ENCODE measurements at places on chromosomes 6 and 20.

DNA sequence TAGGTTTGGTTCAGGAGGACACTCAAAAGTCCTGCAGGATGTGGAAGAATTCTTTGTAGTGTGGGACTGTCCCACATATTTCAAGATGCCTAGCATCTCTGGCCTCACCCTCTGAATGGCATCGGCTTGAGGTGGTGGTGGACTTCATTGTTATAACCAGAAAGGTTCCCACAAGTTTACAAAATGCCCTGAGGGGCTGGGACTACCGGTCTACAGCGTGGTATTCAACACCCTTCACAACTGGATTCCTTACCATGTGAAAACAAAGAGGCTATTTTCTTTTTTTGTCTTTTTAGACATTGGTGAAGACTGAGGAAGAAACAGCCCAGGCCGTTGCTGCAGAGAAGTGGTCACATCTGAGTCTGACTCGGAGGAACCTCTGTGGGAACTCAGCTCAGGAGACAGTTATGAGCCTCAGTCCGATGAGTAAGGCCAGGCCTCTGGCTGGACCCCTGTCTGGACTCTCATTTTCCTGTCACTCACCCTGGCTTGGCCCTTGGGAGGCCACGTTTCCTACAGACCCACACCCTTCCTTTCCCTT, 15.2 kb downstream of the PGBD1 start:
- no peak for DNase-seq

GRCh38 chr20:60528141-60528540, 569.9 kb downstream of the CDH26 start:
- DNase-seq = no peak

GRCh38 chr6:114158838-114159694, 183.8 kb downstream of the HS3ST5 start:
- no peak for DNase-seq

DNA sequence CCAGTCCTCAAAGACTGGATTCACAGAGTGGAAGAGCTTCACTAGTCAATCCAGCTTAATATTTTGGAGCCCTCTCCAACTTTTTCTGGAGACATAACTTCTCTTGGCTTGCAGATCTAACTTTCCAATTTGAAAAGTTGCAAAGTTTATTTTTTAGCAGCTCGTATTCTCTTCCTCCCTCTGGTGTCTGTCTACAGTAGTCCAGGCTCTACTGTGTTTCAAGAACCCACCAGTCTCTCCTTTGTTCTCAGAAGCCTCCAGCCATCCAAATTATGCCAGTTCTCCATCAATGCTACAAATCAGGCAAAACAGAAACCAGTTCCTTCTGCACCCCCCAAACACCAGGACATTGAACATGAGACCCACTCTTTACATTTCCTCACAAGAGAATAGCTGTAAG, 376.1 kb upstream of the OPRM1 start:
- no peak for DNase-seq

GRCh38 chr6:129875610-129876520, 14.8 kb upstream of the TMEM244 start:
- DNase-seq = no peak

- no peak for DNase-seq
These were observed 42.9 kb downstream of the BCAS4 start for GRCh38 chr20:50837532-50838321.

GRCh38 chr6:121794630-121795029, 359.2 kb downstream of the GJA1 start:
- no peak for DNase-seq

DNA sequence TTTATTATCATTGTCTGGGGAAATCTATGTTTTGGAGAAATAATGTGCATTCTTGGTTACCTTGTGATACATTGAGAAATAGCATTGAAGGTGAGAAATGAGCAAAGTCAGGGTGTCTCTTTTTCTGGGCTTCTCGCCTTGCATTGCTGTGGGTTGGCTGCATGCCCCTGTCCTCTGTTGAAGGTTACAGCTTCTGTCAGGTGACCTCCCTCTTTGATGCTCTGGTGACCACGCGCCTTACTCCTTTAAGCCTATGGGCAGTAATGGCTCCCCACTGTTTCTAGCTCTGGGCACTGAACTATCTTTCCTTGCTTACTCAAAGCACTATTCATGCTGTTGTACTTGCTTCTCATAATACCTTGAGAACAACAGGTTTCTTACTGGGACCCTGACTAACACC, 14.6 kb downstream of the ADGRB3 start:
- DNase-seq = no peak

DNA sequence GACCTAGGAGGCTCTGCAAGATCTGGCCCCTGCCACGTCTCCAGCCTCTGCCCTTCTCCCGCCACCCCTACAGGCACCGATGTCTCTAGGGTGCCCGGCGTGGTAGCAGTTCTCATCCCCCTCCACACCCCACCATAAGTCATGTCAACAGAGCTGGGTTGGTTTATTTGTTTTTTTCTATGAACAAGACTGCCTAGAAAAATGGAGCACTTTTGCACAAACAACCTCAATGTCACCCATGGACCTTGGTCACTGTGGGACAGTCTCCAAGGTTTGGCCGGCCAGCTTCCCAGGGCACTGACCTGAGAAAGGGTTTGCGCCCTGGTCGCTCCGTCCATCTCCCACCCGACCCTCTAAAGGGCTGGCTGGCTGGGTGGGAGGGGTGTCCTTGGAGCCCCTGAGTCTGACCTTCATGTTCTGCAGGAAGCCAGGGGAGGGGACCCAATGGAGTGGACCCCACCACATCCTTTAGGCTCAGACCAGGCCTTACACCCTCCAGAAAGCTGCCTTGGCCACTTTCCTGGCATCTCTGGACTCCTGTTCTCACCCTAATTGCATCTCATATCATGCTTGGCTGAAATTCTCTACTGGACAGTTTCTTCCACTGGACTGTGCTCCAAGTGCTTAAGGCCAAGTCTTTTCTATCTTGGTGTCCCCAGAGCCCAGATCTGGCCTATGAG, 104.8 kb upstream of the PTPN1 start:
- no peak for DNase-seq

DNA sequence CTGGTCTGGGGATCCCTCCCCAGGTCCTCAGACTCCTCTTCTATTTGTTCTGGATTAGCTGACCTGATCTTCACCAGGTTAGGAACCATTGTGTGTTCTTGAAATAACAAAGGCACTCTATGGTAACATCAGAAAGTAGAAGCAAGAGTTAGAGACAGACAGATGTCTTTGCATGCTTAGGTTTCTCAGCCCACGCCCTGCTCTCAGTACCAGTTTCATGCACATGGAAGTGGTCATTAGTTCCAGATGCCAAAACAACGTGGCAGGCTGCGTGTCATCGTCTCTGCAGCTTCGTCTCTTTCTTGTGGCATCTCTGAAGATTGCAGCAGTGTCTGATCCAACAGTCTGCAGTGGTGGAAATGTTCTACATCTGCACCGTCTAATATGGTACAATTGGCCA, 89.4 kb downstream of the PACRG start:
- no peak for DNase-seq

GRCh38 chr20:49351775-49352174, 73.9 kb upstream of the ZNFX1 start:
- DNase-seq = no peak

DNA sequence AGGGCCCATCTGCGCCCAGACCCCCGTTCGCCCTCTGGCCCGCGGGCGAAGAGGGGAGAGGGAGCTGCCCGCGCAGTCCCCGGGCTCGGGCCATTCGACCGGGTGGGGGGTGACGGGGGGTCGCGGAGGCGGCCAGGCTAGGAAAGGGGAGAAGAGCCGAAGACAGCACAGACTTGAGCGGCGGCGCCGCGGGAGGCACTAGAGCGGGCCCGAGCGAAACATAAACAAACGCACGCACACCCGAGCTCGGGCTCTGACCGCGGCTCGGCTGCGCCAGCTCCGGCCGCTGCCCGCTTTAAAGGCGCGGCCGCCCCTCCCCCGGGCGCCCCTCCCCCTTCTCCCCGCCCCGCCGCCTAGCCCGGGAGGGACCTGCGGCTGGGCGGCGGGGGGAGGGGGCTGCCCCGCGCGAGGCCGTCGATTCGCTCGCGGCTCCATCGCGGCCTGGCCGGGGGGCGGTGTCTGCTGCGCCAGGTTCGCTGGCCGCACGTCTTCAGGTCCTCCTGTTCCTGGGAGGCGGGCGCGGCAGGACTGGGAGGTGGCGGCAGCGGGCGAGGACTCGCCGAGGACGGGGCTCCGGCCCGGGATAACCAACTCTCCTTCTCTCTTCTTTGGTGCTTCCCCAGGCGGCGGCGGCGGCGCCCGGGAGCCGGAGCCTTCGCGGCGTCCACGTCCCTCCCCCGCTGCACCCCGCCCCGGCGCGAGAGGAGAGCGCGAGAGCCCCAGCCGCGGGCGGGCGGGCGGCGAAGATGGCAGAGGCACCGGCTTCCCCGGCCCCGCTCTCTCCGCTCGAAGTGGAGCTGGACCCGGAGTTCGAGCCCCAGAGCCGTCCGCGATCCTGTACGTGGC, at the start of gene FOXO3:
FOXO3 (plus strand) TSS at position 455 of the 846 bp plus-strand sequence; CDS start at position 747, 292 bp downstream.
- peak; percentile 39 for DNase-seq

DNA sequence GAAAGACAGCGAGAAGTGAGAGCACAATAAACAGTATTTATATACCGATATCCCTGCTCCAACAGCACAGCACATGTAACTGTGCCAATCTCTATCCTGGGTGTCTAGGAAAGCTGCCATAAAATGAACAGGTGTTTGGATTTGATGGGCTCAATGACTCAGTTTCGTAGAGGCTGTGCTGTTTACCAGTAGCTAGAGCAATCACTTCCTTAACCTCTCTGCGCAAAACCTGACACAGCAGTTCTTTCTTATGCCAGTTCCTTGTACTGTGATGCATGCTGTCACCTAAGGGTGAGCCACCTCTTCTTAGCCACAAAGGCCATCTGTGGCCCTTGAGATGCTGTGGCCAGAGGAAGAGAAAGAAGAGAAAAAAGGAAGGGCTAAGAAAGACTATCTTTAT, 59.3 kb downstream of the SHPRH start:
- no peak for DNase-seq

DNA sequence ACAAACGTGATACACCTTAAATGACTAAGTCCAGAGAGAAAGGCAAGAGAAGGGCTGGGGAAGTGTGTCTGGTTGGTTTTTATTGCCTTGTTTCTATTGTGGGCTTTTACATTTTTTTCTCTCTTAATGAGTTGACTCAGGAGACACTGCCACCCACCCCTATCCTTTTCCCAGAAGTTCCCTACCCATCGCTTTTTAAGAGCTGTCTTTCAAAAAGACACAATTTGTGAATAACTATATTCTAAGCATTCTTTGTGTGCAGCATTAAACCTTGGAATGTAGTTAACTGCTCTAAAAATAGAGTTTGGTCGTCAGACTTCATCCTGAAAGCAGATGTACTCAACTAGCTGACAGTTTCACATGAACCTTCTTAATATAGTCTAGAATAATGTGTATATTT, 174.9 kb downstream of the ISM1 start:
- DNase-seq = no peak

DNA sequence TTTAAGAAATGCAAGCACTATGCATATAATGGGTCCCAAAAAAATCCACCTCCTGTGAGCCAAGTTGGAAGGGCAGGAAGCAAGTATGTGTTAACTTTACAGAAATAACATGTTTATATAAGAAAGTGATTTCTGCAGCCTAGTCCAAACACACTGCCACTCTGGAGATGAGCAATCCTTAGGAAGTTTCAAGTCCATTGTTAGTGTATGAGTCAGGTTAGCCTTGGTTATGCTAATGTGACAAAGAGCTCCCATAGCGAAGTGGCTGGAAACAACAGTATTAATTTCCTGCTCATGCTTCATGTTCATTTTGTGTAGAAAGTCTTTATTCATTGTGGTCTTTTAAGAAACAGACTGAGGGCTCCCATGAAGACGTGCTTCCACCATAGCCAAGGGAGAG, 121.4 kb downstream of the TBXT start:
- no peak for DNase-seq

DNA sequence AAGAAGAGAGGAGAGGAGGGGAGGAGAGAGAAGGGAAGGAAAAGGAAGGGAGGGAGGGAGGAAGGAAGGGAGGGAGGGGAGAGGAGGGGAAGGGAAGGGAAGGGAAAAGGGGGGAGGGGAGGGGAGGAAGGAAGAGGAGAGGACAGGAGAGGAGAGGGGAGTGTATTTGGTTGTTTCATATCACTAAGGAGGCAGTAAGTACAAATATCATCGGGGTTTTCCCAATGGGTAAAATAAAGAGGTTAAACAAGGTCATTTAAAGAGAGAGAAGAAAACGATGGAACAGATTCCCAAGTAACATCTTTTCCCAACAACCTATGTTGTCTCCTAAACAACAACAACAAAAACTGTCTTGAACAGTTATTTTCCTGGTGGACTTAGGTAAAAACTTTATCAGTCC, 43.6 kb downstream of the MBOAT1 start:
- DNase-seq = no peak

DNA sequence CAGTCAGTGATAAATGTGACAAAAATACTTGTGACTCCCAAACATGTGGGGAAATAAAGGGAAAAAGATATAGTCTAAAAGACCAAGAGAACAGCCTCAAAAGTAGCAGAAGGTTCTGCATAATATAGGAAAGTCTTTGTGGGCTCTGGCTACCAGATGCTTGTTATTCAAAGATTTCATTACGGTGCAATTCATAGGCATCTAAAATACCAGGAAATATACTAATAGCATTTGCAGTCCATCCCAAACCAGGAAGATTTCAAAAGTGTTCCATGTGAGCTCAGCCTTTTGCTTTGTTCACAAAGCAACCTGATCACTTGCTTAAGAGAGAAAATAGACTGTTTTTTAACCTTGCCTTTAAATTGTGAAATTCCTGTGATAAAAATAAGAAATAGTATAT, 506.7 kb upstream of the MARCKS start:
- no peak for DNase-seq

- no peak for DNase-seq
These were observed 231.6 kb downstream of the FNDC1 start for GRCh38 chr6:159400826-159401225.

GRCh38 chr6:16670617-16671051, 90.6 kb downstream of the ATXN1 start:
- DNase-seq = no peak

- no peak for DNase-seq
These were observed 30.8 kb downstream of the RRBP1 start for GRCh38 chr20:17651129-17651759.

DNA sequence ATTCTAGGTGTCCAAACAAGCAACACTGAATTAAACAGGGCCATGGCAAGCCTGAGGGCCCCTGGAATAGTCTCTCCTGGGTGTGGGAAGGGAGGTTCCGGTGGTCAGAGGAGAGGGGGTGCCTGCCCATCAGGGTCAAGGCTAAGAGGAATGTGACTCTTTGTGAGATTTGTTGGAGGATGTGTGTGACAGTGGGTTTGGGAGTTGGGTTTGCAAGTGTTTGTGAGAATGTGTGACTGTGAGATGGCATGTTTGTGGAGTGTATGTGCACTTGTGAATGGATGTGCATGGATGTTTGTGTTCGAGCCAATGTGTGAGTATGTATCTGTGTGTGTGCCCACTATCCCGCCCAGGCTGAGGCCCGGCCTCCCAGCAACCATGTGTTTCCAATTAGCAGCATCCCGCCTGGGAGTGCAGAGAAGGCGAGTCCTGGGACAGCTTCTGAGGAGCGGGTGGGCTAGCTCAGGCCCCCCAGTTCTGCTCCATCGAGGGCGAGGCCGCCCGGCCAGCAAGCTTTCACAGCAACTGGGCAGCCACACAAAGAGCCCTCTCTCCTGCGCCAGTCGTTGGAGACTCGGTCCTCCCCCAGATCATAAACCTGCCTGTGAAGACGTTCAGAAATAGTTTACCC, 12.6 kb downstream of the FOXC1 start:
- no peak for DNase-seq

- DNase-seq = no peak
These were observed 4.5 kb upstream of the DEFB126 start for GRCh38 chr20:137668-138490.

GRCh38 chr6:108561742-108562502, 1.2 kb downstream of the FOXO3 start:
- no peak for DNase-seq

- DNase-seq = no peak
These were observed 142.1 kb downstream of the BMP2 start for GRCh38 chr20:6909608-6910007.

GRCh38 chr20:21265261-21266190, 37.6 kb upstream of the XRN2 start:
- no peak for DNase-seq
